ENCODE measurements at places on chromosomes 5 and 9. TPM values are rescaled to one million over a fixed set of nuclear protein-coding genes. Genes with fewer than 3 reads are reported as not detected.
A peak's percentile ranks its signal among the peaks of the same experiment; 100 is the strongest.

Gene TMEM252
- total RNA-seq, result not detected

- peak; percentile 80 for DNase-seq
Measured at GRCh38 chr9:134597957-134598883, 43.4 kb upstream of the COL5A1 start.

GRCh38 chr5:1883120-1883924 lies 597 bp upstream of the IRX4 start:
- DNase-seq, result no peak

DNA sequence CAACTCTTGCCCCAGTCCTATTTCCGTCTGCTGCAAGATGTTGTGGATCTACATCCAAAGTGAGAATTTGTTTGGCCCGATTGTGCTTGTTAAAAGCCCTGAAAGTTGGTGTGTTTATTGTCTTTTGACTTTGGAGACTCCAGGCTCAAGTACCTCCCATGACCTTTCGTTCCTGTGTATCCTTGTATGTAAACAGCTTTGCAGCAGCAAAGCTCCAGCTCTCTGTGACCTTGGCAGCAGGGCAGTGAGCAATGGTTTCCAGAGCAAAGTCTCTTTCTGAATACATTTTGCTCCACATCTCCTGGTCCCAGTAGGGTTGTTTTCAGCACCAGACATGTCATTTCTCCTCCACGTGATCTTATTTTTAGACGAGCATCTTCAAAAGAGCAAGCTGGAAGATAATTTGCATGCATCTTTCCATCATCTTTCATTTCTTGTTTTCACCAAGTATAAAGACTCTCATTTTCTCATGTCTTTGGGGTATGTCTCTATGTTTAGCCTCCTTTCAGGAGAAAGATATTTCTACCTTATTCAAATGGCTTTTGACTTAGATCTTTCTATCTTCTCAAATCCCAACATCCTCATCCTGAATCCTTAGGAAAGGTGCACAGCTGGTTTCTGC lies 68.1 kb upstream of the ERCC6L2 start:
- DNase-seq, result no peak

DNA sequence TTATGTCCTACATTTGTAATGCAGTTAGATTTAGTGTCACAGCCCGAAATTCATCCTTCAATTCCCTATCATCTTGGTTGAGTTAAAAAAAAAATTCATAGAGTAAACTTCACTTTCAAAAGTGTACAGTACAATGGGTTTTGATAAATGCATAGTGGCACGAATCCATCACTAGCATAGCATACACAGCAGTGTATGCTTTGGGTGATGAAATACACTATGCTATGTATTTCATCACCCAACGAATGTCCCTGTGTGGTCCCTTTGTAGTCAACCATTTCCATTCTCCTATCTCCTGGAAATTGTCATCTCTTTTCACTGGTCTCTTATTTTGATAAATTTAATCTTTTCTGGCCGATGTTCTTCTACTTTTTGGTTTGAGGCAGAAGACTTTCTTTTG lies 129.4 kb upstream of the BASP1 start:
- DNase-seq, result no peak

DNA sequence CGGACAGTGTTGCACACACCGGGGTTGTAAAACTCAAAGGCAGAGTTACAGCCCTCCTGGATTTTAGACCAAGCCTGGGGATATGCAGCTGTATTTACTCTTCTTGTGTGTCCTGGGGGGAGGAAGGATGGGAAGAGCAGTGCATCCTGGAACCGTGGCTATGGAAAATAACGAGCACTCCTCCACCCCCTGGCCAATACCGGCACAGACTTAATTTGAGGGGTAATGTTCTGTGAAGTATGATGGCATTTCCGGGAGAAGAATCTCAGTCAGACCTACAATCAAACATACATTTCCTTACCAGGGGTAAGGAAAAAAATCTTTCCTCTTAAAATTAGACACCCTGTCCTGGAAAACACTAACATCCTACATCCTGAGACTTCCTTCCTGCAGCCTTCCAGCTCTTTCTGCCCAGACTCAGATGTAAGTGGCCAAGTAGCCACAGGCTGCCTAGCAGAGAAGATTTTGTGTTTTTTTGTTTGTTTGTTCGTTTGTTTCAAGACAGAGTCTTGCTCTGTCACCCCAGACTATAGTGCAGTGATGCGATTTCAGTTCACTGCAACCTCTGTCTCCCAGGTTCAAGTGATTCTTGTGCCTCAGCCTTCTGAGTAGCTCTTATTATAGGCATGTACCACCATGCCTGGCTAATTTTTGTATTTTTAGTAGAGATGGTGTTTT lies 11.0 kb upstream of the ERMP1 start:
- DNase-seq, result no peak

DNA sequence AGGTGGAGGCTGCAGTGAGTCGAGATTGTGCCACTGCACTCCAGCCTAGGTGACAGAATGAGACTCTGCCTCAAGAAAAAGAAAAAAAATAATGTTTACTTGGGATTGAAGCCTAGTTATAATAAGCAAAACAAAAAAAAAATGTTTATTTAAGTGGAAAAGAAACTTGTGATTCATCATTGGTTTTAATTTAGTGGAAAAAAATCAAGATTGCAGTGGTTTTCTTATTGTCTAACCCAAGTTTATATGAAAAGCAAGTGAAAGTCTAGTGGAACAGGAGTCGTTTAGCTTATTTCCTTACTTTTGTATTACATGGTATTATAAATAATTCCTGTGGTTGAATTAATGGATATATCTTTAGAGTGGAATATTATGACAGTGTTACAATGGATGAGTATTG lies 8.4 kb downstream of the CNOT8 start:
- DNase-seq, result no peak

DNA sequence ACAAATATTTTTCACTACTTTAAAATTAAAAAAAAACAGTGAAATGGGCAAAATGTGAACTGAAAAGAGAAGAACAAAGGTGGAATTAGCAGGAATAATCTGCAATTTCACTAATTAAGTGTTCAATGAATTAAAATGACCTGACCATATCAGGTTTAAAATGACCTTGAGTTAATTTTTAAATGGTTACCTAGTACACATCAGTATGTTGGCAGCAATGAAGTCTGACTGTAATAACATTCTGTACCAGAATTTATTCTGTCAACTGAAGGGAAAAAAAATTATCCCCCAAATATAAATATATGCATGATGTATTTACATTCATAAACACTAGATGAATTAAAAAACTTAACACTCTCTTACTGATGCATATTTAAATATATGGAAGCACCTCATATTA lies 165.6 kb downstream of the RFX3 start:
- no peak for DNase-seq

DNA sequence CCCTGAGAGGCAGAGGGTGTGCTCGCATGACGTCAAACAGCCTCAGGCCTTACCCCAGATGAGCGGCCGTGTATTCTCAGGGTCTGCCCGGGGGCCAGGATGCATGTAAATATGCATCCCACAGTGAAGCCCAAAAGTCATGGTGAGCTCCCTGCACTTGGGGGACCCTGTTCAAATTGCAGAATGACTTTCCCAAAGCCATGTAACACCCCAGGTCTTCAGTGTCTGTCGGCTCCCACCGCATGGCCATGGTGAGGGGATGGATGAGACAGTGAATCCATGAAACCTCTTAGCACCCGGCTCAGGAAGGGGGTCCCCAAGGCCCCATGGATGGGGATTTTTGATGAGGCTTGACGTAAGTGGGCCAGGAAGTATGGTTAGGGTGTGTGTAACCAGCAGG lies 9.3 kb upstream of the COL5A1 start:
- peak; percentile 68 for DNase-seq
